ENCODE measurements at places on chromosomes 13 and 19.

GRCh38 chr13:67299072-67299635 lies 69.0 kb upstream of the PCDH9 start:
- no peak for DNase-seq

DNA sequence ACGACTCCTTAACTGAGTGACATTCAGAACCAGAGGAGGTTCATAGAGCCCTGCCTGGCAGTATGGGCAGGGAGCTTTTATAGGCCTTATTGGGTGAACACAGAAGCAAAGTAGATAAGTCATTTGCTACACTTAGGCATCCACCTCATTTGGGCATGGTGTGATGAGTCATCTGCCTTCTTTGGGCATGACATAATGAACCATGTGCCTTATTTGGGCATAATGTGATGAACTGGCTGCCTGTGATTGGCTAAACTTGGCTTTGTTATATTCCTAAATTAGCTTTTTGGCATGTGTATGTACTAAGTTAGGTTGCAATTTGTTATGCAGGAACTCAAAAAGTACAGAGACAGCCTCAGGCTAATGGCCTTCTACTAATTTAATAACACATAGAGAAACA lies 2210.2 kb upstream of the PCDH20 start:
- no peak for DNase-seq

- no peak for DNase-seq
Observed at GRCh38 chr13:72849571-72849970, 67.6 kb downstream of the PIBF1 start.

- no peak for DNase-seq
Observed at GRCh38 chr19:2087621-2088100, 8.5 kb downstream of the MOB3A start.

DNA sequence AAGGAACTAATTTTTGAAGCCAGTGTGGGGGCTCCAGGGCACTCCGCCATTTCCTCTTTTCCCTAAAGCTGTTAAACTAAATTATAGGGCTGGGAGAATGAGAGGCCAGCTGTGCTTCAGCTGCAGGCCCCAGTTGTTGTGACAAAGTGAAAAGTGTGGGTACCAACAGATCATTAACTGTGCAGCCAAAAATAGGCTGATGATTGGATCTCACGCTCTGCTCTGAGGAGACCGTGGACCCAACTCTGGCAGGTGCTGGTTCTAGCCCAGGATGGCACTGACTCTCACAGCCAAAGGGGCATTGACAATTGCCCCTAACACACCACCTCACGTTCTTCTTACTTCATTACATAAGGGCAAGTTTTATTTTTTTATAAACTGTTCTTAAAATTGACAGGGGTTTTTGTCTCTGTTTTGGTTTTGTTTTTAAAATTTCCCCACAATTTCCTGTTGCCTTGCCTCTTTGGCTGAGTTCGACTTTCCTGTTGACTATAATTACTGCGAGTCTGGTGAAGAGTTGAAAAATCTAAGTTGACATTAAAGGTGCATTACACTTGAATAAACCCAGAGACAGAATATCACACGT lies 391.0 kb downstream of the FGF9 start:
- no peak for DNase-seq
